ENCODE measurements at places on chromosomes 3 and 15.

- no peak for DNase-seq
Measured at GRCh38 chr3:101325393-101326134, 5.2 kb upstream of the IMPG2 start.

- DNase-seq = no peak
Measured at GRCh38 chr15:53324061-53324460, 435.4 kb downstream of the WDR72 start.

- DNase-seq = no peak
Measured at GRCh38 chr3:55455915-55456314, 31.2 kb downstream of the WNT5A start.

- DNase-seq = no peak
Measured at GRCh38 chr3:81974751-81975150, 213.3 kb upstream of the GBE1 start.

- DNase-seq = peak; percentile 39
Measured at GRCh38 chr3:127775398-127776109, 46.8 kb downstream of the MGLL start.

DNA sequence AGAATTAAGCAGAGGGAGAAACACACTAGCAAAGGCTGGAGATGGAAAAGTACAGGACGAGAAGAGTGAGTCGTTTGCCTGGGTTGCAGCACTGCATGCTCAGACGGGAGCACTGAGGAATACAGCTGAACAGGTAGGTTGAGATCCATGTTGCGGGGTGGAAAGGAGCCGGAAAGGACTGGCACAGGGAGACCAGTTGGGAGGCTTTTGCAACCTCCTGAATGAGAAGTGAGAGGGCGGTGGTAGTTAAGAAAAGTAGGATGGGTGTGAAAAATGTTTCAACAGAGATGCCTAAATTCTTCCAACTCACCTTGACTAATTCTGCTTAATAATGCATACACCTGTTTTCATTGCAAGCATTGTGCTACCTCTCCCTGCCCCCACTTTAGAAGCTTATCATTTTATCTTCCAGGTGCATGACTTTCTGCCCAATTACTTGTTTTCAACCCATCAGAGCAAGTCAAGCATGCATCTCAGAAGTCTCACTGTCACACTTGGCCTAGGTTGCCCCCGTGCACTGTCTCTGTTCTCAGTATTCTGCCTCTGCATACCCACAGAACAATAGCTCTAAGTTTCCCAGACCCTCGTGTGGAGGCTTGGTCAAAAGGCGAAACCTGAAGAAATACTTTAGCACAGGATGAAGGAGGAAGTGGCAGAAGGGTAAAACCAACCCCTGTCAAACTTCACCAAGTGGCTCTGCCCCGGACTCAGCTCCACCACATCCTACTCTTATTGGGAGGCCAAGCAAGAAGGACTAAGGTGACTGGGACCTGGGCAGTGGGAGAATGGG, 199.3 kb upstream of the BCL6 start:
- no peak for DNase-seq

- no peak for DNase-seq
Measured at GRCh38 chr3:42257007-42257406, 9.0 kb downstream of the CCK start.

DNA sequence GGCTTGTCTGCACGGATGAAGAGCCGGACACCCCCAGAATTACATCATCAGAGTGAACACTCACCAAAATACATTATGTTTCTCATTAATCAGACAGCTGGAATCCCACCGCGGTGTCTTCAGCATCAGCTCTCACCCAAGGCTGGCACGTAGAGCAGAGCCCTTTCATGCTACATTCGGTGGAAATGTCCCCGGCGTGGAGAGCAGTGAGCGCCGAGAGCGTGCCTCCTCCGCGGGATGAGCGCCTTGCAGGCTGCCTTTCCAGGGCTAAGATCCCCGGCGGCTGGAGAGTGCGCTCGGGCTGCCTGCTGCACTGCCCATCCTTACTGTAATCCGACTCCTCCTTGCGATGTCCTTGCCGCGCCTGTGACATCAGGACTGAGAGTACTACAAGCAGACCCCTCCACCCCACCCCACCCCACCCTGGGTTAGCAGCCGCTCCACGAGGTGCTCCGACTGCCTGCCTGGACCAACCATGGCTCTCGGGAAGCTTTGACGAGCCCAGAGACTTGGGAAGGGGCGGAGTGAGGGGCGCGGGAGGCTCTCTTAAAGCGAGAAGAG, at the start of gene ZNF385D:
Gene ZNF385D, minus strand, starts transcription at position 380 of the 561 bp plus-strand sequence. Its CDS starts 294 bp downstream, at position 86.
- DNase-seq = no peak

- no peak for DNase-seq
Measured at GRCh38 chr15:39127151-39127790, 453.6 kb upstream of the THBS1 start.

DNA sequence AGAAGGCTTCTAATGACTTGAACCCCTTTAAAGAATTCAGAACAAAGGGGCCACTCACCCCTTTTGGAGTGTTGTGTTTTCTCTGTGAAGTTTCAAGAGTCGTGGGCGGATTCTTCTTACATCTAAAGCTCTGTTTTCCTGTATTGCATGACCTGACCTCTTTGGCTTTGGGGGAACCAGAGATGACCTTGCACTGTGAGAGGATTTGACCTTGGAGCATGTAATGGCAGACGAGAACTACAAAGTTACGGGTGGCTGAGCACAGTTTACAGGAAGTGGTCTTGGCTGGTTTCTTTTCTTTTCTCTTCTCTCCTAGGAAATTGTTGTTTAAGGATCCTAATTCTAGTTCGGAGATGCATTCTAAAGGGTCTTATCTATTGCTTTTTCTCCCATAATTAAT, 6.2 kb upstream of the BDH1 start:
- no peak for DNase-seq

- DNase-seq = no peak
Measured at GRCh38 chr3:58518291-58518789, 18.6 kb downstream of the ACOX2 start.

GRCh38 chr15:77034695-77035489, 36.0 kb downstream of the TSPAN3 start:
- no peak for DNase-seq

DNA sequence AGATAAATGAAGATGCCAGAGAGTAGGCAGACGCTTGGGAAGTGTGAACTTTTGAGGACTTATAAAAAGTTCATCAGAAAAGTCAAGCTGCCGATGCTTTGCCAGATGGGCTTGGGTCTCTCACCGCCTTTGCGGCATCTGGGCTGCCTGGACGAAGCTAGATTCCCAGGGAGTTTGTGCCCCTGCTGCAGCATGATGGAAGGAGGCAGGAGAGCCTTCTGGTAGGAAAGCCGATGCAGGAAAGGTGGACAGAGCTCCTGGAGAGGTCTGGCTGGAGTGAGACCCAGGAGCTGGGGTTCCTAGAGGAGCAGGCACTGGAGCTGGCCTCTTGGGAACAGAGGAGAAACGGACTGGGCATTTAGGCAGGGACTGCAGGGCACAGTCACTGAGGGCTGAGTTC, 51.9 kb upstream of the ATP2B2 start:
- no peak for DNase-seq

GRCh38 chr15:58908550-58909309, 24.7 kb downstream of the SLTM start:
- no peak for DNase-seq

DNA sequence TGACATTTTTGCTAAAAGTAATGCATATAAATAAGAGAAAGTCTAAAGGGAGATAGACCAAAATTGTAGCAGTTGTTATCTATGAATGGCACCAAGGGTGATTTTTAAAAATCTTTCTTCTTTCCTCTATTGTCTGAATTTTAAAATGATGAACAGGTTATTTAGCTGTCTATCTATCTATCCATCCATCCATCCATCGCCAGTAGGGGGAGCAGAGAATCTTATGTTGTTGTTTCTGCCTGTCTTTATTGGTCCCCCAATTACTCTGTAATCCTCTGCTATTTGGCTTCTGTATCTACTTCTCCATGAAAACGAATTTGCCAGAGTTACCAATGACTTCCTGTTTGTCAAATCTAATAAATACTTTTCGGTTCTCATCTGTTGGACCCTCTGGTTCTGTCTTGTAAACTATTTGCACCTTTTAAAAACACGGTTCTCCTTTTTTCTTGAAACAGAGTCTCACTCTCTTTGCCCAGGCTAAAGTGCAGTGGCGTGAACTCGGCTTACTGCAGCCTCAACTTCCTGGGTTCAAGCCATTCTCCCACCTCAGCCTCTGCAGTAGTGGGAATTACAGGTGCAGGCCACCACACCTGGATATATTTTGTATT, 86.0 kb downstream of the ECT2 start:
- no peak for DNase-seq

GRCh38 chr15:71223516-71223915, 108.2 kb downstream of the THSD4 start:
- no peak for DNase-seq

Measured in omental fat pad (tissue), 4 donors.